ENCODE measurements at places on chromosomes 3 and 15.

- DNase-seq, result no peak
Measured at GRCh38 chr15:69315402-69316110, 16.8 kb downstream of the PAQR5 start.

- DNase-seq, result no peak
Measured at GRCh38 chr3:176041812-176042211, 1155.5 kb downstream of the TBL1XR1 start.

GRCh38 chr15:36771826-36772225 lies 192.4 kb downstream of the CDIN1 start:
- DNase-seq, result no peak

DNA sequence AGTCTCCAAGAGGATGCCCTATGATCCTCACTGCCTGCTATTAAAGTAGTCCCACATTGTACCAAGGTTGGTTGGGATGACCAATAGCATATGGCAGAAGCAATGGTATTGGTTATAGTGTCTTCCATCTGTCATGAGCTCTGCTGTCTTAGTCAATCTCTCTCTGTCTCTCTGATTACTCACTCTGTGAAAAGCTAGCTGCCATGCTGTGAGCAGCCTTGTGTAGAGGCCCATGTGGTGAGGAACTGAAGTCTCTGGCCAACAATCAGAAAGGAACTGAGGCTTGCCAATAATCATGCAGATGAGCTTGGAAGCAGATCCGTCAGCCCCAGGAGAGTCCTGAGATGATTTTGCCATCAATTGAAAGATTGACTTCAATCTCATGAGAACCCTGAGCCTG lies 60.3 kb upstream of the CFAP161 start:
- no peak for DNase-seq

All from breast epithelium (tissue), 4 donors.